ENCODE measurements at places on chromosomes 7 and 10. TPM values are rescaled to one million over a fixed set of nuclear protein-coding genes. Genes with fewer than 3 reads are reported as not detected.

Gene RNLS
- 14.9 TPM for total RNA-seq

Gene GRK5
- 19.9 TPM for total RNA-seq

GRCh38 chr7:114481999-114482398, 67.4 kb downstream of the FOXP2 start:
- H3K27me3 ChIP-seq: no peaks in the 10 kb centered on the region
- no peaks in the 10 kb centered on the region for H3K4me1 ChIP-seq
- no peak for DNase-seq
- no peaks in the 10 kb centered on the region for H3K36me3 ChIP-seq
- no peak overlapping the region for H3K4me3 ChIP-seq

DNA sequence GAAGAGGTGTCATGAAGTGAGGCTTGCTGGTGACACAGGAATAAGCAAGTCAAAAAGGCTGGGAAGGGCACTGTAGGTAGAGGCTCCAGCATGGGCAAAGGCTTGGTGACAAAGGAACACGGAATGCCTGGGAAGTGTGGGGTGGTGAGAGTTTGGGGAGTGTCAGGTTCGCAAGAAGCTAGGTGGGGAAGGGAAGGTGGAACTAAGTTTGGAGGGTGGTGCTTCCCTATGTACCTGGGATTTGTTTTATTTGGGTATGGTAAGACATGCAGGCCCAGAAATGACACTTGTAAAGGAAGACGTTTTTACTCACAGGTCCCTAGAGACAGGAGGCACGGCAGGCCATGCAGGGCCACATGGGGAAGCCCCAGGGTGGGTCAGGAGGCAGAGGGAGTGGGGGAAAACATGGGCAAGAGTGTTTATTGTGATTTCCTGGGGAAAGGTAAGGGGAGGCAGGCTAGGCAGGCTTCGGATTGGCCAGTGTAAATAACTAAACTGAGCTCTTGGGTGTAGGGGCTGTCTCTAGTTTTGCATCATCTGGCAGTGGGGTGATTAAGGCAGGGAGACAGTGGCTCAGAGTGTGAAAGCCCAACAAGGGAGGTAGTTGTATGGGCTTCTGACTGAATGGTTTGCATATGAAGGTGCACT, 52.1 kb downstream of the SH2D4B start:
- DNase-seq: no peak
- H3K4me3 ChIP-seq: no peak overlapping the region
- H3K27me3 ChIP-seq: no peaks in the 10 kb centered on the region
- H3K36me3 ChIP-seq: no peaks in the 10 kb centered on the region

GRCh38 chr7:99997545-99998137, 17.8 kb upstream of the ZKSCAN1 start:
- no peaks in the 10 kb centered on the region for H3K27me3 ChIP-seq
- no peak overlapping the region for H3K4me3 ChIP-seq
- DNase-seq: peak; percentile 59
- H3K4me1 ChIP-seq: peaks cover 14% of the 10 kb centered on the region
- peak overlapping the region; percentile 85 for H3K27ac ChIP-seq

GRCh38 chr10:3066317-3067117, 831 bp upstream of the PFKP start:
- H3K27ac ChIP-seq: no peak overlapping the region
- peaks cover 35% of the 10 kb centered on the region for H3K27me3 ChIP-seq
- H3K4me3 ChIP-seq: peak overlapping the region; percentile 87
- DNase-seq: no peak

DNA sequence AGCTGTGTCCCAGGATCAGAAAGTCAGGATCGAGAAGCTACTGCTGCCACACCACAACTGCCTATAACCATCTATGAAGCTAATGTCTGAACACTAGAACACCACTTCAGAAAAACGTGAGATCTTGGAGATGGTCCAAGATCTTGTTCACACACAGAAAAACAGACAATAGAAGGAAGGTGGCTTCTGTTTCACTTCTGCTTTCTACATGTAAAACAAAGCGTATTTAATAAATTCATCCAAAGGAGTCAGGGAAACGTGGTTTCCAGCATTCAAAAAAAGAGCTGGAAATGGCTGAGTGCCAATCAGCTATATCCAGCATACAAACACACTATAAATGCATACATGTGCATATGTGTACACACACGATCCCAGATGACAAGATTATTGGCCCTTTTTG, 70.2 kb upstream of the CCDC71L start:
- no peak for DNase-seq
- no peaks in the 10 kb centered on the region for H3K4me1 ChIP-seq
- no peaks in the 10 kb centered on the region for H3K27me3 ChIP-seq
- no peak overlapping the region for H3K4me3 ChIP-seq
- no peak overlapping the region for H3K27ac ChIP-seq

DNA sequence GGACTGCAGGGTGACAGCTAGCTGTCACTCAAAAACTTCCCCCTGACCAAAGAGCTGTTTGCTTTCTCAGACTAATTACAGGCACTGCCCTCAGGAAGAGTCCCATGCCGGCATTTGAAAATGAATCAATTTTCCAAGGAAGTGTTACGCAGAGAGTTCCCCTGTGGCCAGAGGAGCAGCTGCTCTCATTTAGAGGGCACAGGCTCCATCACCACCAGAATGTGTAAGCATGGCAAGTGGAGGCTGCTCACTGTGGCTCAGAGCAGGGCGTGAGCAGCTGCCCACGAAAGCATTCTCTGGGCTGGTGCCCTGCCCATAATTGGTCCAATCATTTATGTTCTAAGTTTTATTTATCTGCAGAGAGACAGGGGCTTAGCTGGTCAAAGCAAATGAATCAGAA, 202.2 kb downstream of the RAMP3 start:
- no peak overlapping the region for H3K4me3 ChIP-seq
- no peak for DNase-seq
- H3K36me3 ChIP-seq: no peaks in the 10 kb centered on the region
- H3K27me3 ChIP-seq: no peaks in the 10 kb centered on the region
- no peak overlapping the region for H3K27ac ChIP-seq
- H3K4me1 ChIP-seq: no peaks in the 10 kb centered on the region

- no peak for DNase-seq
- no peaks in the 10 kb centered on the region for H3K36me3 ChIP-seq
- H3K27me3 ChIP-seq: no peaks in the 10 kb centered on the region
- H3K27ac ChIP-seq: no peak overlapping the region
- H3K4me3 ChIP-seq: no peak overlapping the region
Measured at GRCh38 chr10:125218967-125219366, 58.6 kb upstream of the CTBP2 start.

Data from hepatocyte (in vitro differentiated cells).